ENCODE measurements at places on chromosomes 1 and 21.

DNA sequence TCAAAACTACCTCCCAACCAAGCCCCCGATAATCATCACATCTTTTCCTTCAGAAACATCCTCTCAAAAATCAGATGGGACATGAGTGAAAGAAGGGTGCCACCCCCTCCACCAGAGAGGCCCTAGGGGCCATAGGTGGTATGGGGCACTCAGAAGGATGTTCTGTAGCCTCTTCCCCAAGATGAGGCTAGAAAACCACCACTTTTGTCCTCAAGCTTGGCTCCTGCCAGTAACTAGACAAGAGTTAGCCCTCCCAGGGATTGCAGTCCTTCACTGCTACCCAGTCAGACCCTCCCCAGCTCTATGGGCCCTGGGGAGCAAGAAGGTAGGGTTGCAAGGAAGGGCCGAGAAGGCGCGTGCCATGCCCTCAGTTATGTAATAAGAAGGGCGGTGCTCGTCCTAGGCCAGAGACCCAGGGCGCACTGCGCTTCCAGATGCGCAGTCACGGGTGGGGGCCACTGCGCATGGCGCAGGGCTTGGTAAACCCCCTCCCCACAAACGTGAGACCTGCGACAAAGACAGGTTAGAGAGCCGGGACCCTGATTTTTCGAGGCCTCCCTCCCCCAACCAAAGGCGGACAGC is 69.7 kb downstream of the CD46 start:
- no peak for DNase-seq

DNA sequence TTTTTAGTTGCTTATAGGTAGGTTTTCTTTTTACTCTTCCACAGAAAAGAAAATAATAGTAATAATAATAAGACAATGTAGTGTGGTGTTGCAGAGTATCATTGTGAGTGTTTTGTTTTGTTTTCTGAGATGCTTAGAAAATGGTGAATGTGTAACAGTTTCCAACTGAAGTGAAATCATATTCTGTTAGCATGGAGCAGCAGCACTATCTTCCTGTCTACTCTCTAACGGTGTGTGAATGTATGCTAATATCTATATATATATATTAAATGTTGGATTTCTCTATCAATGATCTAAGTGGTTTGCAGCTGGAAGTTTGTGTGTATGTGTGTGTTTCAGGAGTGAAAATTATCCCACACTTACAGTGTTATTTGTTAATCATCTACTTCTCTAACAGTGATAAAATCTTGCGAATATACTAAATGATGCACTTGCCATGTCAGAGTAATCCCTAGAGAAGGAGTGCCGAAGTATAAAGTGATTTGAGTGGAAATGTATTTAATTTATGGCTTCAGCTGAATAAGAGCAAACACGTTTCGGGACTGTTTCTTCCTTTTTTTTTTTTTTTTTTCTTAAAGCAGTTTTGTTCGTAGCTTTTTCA is 377 bp downstream of the SAMD13 start:
- DNase-seq = no peak

DNA sequence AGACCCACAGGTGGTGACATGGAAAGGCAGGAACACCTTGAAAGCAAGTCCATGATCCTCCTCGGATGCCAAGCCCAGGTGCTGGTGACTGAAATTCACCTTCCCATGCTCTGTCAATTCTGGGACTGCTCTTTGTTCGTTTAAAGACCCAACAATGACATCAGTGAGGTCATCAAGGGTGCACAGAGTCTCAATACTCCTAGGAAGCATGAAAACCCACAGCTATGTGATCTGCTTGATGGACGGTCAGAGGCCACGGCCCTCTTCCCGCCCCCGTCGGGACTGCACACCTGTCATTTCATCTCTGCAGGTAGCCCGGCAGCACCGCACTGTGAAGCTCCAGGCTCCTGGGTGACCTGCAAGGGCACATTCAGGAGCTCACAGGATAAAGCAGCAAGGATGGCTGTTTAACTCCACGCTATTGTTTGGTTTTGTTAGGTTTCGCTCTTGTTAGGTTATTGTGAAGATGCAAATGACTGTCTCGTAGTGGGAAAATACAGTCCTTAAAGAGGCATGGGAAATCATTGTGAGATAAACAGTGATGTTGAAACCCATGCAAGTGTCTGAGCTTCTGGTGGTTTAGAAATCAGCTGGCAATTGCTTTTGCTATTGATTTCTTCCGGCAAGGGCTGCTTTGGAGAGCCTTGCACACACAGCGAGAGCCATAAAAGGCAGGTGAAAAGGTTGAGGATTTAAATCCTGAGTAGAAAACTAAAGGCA is 124.8 kb upstream of the AJAP1 start:
- no peak for DNase-seq

DNA sequence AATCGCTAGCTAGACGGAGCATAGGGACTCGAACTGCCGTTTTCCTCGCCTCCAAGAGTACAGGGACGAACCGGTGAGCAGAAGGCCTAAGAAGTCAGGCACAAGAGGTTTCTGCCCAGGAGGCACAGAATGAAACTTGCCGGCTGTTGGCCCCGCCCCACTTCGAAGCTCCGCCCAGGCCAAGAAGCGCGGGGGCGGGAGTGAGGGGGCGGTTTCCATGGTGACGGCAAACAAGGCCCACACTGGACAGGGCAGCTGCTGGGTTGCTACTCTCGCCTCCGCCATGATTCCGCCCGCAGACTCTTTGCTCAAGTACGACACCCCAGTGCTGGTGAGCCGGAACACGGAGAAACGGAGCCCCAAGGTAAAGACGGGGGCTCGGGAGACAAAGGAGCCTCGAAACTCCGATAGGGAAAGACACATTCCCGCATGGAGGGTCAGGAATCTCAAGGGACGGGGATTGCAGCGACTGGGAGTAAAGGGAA is at the start of gene DNALI1:
TSS of gene DNALI1 (plus strand) at position 229 of the 485 bp plus-strand sequence. CDS start at position 284, 55 bp downstream.
- no peak for DNase-seq

- DNase-seq = no peak
These were observed 95.3 kb downstream of the COP1 start for GRCh38 chr1:176111835-176112234.

GRCh38 chr1:110065841-110066240 is 4.6 kb downstream of the ALX3 start:
- no peak for DNase-seq

GRCh38 chr1:78370356-78370755 is 120.4 kb upstream of the PTGFR start:
- no peak for DNase-seq

- DNase-seq = no peak
These were observed 20.4 kb downstream of the CSDE1 start for GRCh38 chr1:114737314-114737849.

DNA sequence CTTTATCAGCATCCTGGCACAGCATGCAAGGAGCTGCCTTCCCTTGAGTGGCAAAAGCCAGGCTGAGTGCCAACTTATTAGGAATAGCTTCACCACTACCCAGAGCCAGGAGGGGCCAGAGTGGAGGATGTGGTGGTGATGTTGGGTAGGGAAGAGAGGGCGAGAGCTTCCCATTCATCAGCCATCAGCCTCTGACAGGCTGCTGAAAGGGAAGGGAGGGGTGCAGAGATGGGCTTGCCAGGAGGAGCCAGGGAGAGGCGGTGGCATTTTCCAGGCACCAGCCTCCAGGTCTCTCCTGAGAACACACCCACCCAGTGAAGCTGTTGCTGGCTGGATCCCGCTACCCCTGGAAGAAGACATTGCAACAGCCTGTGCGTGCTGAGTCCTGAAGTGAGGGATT is 168.5 kb downstream of the ACTL8 start:
- no peak for DNase-seq

All from activated gamma-delta T cell treated with anti-CD3 and anti-CD28 coated beads, Interleukin-2, amount 50 U/mL, for 16 hours (primary cell).